NCI-H187 treated with DMSO at 0.1 percent for 48 hours (cell line): ENCODE measurements at places on chromosomes 1 and 21.

GRCh38 chr1:215891266-215892057, 324.4 kb downstream of the KCTD3 start:
- no peak for DNase-seq

DNA sequence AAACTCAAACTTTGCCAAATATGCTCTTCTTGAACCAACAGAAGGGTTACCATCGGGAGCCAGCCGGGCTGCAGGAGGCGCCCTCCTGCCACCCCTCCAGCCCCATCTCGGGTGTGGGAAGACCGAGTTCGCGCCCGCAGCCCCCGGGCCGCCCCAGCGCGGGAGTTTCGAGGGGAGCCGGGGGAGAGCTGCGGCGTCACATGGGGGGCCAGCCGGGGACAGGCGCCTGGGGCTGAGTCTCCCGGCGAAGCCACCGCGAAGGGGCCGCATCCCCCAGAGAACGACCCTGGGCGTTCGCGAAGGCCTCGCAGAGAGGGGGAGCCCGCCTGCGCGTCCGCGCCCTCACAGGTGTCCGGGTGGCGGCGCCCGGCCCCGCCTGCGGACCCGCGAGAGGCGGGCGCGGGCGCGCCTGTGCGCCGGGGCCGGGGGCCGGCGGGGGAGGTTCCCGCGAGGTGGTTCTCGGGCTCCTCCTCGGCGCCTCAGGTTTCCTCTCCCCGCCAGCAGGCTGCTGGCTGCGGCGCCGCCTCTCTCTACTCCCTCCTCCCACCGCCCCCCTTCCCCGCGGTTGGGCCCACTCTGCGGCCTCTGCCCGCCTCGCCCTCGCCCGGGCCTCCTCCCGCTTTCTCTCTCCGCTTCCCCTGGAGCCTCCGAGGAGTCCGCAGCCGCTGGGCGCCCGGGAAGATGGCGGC, at the start of gene RAVER2:
Gene RAVER2, plus strand, starts transcription at position 584 of the 689 bp plus-strand sequence. Its CDS starts 98 bp downstream, at position 682.
- peak; percentile 23 for DNase-seq

DNA sequence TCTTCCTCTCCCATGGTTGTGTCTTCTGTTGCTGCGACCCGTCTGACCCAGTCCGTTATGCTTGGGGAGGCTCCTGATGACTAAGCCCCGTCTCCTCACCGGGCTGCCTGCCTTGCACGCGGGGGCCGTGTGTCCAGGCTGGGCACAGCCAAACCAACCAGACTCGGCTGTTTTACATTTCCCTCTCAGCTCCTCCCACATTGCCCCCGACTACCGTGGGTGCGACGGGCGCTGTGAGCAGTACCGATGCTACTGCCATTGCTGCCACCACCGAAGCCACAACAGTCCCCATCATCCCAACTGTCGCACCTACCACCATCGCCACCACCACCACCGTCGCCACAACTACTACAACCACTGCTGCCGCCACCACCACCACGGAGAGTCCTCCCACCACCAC, 46.0 kb upstream of the CNTN2 start:
- DNase-seq = no peak

- DNase-seq = no peak
Observed at GRCh38 chr1:117802531-117803257, 126.7 kb downstream of the GDAP2 start.

- DNase-seq = no peak
Observed at GRCh38 chr1:154493276-154493675, 8.7 kb upstream of the TDRD10 start.
